Anterior cingulate cortex (tissue), 58 donors: ENCODE measurements at places on chromosomes 12 and 14.
A peak's percentile ranks its signal among the peaks of the same experiment; 100 is the strongest.

- DNase-seq, result no peak
Observed at GRCh38 chr14:30943694-30944093, 69.3 kb downstream of the COCH start.

DNA sequence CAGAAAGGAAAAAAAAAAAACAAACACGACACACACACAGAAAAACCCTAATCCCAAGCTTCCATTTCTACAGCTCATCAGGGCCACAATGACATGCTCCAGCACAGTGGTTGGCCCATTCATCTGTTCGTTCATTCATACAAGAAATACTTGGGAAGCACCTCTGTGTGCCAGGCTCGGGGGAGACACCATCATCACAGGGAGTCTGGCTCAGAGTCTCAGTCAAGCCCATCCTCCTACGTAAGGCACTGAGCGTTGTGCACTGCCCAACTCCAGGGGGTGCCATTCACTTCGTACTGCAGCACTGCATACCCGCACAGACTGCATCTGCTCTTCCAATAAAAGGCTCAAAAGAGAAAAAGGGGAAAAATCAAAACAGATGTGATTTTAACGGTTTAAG, 15.3 kb downstream of the VPS37B start:
- peak; percentile 48 for DNase-seq

- no peak for DNase-seq
Observed at GRCh38 chr14:99968941-99969340, 96.3 kb upstream of the EVL start.

DNA sequence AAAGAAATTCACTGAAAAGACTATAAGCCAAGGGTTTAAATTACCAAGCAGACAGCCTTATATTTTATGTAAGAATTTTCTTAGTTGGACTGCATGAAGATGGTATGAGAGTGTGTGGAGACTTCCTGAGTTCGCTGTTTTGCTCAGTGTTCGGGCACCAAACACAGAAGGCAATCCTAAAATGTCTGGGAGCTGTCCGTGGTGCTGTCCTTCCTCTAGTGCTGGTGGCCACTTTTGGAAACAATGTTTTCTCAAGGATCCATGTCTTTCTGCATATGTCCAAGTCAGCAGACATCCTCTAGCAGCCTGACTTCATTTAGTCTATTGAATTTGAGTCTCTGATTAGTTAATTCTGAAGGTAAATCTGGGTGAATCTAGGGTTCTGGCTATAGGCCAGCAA, 135.8 kb downstream of the SLC8A3 start:
- DNase-seq, result no peak

DNA sequence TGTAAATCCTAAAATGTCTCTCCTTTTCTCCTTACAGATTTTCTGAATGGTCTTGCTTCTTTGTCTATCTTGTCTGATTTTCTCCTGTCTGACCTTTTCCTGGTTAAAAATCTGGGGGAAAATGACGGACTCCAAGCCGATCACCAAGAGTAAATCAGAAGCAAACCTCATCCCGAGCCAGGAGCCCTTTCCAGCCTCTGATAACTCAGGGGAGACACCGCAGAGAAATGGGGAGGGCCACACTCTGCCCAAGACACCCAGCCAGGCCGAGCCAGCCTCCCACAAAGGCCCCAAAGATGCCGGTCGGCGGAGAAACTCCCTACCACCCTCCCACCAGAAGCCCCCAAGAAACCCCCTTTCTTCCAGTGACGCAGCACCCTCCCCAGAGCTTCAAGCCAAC, 23.0 kb downstream of the ACACB start:
- DNase-seq, result no peak

- DNase-seq, result no peak
Observed at GRCh38 chr12:34294671-34295365, 272.5 kb downstream of the ALG10 start.

GRCh38 chr12:112413855-112414625, 4.6 kb upstream of the RPL6 start:
- no peak for DNase-seq

- no peak for DNase-seq
Observed at GRCh38 chr12:11171969-11172675, 1.1 kb downstream of the SMIM10L1 start.

- no peak for DNase-seq
Observed at GRCh38 chr14:64673748-64674147, 30.5 kb upstream of the PLEKHG3 start.
